ENCODE measurements at places on chromosomes 6 and 20. TPM values are rescaled to one million over a fixed set of nuclear protein-coding genes. Genes with fewer than 3 reads are reported as not detected.

GRCh38 chr6:165081944-165082532, 227.4 kb downstream of the C6orf118 start:
- DNase-seq = no peak

GRCh38 chr6:51028276-51028675, 209.6 kb downstream of the TFAP2B start:
- DNase-seq = no peak

GRCh38 chr6:170529839-170530469, 23.2 kb downstream of the PSMB1 start:
- DNase-seq = peak; percentile 75

GRCh38 chr6:152474354-152474753, 162.8 kb downstream of the SYNE1 start:
- DNase-seq = peak; percentile 27

- DNase-seq = no peak
Measured at GRCh38 chr6:4345543-4345942, 210.2 kb upstream of the ECI2 start.

DNA sequence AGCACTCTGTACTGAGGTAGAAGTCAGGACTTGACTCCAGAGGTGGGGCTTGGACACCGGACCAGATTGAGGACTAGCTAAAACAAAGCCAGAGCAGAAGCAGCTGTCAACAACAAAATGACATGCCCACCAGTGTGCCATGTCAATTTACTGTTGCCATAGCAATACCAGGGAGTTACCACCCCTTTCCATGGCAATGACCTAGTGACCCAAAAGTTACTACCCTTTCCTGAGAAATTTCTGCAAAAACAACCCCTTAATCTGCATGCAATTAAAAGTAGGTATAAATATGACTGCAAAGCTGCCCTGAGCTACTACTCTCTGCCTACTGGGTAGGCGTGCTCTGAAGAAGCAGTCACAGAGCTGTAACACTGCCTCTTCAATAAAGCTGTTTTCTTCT, 21.0 kb downstream of the MAP3K5 start:
- no peak for DNase-seq

DNA sequence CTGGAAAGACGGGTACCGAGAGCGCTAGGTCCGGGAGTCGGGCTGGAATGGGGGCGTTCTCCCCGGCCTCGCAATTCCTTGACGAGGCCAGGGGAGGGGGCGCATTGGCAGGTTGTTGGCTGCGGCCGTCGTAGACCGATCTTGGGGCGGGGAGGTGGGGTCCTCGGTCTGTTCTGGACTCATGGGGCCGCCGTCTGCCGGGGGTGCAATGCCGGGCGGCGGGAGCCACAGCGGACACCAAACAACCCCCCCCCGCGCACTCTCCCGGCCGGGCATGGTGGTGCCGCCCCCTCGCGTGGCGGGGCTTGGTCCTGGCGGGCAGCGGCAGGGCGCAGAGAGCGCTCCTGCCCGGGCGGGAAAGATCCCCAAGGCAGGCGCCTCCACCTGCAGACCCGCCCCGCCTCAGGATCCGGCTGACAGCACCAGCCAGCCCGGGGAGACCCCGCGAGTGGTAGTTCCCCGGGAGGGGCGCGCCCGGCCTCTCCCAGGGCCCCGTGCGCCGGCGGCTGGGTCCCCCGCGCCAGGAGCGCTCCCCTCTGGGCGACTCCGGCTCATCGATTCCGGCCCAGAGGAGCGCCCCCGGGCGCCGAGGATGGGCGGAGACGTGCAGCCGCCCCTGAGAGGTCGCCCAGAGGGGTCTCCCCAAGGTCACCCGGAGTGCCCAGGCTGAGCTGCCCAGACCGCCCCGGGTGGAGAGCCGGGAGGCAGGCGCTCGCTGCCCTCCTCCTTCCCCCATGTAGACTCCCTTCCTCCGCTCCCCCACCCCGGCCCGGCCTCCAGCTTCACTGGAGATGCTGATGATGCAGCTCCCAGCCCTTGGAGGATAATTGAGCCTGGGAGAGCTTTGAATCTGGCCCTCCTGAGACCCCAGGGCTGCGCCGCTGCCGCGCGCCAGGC, 709 bp downstream of the PPP1R16B start:
- DNase-seq = peak; percentile 32

GRCh38 chr6:135251498-135252441, 70.7 kb downstream of the MYB start:
- peak; percentile 8 for DNase-seq

DNA sequence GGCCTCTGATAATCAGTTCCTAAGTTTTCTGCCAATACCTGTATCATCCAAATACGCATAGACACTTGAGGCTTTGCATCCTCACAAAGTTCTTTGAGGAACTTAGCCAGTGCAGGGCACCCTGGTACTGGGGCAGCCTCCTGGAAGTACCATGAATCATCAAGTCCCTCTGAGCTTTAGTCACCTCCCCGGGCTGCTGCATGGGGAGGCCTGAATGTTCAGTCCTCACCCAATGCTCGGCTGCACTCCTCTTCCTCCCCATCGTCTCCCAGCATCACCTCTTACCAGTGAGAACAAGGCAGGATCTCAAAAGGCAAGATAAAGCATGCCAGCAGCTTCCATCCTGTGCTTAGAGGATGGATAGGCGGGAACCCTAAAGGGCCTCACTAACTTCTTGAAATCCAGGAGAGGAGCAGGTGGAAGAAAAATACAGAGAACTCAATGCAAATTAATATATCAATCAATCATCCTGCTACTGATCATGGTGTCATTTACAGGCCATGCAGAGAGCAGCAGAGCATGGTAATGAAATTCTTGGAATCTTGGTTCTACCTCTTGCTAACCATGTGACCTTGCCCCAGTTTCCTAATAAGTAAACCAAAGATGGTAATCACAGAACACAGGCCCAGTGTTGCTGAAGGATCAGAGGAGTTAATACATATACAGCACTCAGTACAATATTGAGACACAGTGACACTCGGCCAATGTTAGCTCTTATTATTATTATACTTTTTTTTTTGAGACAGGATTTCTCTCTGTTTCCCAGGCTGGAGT, 4.7 kb upstream of the CCN6 start:
- DNase-seq = peak; percentile 24

DNA sequence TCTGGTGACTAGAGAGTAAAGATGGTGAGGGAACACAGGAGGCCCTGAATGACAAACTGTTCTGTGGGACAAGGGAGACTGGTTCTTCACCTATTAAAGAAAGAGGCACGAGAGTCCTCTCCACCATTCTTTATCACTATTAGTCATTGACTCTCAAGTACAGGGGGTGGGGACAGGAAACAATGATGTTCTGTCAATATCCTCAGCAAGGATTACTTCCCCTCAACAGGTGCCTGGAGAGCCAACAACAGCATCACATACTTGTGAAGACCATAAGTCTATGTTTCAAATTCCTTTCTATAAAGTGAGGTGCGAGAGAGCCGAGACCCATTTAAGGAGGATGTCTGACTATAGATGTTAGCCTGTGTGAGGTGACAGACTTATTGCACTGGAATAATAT, 72.4 kb upstream of the TBC1D7 start:
- no peak for DNase-seq

DNA sequence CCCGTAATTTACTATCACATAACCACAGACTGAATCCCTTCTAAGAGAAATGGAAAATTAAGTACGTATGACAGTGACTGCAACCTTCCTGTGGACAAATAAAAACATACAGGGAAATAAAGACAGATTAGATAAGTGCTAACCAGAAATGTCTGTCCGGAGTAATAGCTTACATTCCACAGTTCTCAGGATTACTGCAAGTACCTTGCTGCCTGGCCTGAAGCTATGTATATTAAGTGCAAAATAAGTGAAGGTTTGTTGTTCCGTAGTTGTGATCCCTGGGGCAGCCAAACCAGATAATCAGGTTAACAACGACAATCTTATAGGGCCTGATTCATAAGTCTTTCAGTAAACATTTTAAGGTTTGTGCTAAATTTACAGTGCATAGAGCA, 2.8 kb downstream of the NEDD9 start:
- DNase-seq = peak; percentile 34

DNA sequence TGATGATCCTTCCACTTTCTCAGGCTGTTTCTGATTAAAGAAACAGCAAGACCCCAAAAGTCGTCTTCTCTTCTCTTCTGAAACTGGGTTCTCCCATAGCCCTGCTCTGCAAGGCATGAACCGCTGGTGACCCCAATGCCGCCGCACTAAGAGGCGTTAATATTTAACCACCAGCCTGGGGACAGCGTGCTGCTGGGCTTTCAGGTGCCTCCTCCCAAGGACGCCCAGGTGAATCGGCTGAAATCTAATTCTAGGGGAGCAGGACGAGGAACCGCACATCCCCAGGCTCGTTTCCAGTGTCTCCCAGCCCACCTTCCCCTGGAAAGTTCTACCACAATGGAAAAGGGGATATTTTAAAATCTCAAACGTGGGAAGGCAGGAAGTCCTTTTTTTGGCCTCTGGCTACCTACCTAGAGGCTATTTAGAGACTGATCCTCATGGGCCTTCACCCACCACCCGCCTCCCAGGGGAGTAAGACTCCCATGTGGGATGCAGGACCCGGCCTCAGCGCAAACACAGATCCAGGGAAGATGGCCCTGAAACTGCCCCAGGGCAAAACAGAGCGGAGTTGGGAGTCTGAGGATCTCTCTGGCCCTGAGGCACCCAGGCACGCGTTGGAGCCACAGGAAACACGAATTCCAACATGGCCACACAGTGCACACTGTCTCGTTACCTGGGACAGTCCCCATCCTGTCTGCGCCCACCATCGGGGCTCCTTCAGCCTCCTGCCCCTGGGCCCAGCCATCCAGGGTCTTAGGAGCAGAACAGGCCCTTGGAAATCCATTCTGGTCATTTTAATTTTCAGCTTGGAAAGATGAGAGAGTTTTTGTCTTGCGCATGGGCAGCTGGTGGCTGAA, 56.2 kb downstream of the BMP7 start:
- no peak for DNase-seq

DNA sequence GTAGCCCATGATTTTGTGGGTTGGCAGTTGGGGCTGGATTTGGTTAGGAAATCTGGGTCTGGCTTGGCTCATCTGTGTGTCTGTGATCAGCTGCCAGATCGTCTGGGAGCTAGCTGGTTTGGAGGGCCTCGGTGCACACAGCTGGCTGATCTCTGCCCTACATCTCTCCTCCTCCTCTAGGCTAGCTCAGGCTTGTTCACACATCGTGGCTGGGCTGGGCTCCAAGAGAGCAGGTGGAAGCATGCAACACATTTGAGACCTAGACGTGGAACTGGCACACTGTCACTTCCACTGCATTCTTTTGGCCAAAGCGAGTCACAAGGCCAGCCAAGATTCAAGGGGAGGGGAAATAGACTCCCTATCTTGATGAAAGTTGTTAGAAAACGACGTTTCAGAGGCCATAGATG, 15.9 kb downstream of the NDUFAF5 start:
- DNase-seq = peak; percentile 77

- DNase-seq = no peak
Measured at GRCh38 chr6:15036690-15037245, 209.1 kb upstream of the JARID2 start.

DNA sequence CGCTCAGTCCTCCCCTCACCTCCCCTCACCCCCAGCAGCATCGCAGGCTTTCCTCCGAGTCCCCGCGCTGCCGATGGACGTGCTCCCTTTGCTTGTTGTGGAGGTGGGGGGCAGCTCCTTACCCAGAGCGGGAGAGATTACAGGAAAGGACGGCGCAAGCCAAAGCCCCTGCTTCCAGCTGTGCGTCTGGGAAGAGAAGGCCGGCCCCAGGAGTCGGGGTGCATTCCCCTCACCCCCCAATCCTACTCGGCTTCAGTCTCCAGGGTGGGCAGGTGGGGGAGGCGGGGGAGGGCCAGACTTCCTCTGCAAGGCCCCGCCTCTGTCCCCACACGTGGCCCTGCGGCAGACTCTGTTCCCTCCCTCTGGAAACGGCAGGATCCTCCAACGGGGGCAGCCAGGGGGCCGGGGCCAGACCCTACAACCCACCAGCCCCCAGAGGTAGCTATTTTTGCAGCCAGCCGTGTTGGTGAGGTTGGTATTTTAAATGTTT, 43.6 kb downstream of the NTSR1 start:
- DNase-seq = no peak

DNA sequence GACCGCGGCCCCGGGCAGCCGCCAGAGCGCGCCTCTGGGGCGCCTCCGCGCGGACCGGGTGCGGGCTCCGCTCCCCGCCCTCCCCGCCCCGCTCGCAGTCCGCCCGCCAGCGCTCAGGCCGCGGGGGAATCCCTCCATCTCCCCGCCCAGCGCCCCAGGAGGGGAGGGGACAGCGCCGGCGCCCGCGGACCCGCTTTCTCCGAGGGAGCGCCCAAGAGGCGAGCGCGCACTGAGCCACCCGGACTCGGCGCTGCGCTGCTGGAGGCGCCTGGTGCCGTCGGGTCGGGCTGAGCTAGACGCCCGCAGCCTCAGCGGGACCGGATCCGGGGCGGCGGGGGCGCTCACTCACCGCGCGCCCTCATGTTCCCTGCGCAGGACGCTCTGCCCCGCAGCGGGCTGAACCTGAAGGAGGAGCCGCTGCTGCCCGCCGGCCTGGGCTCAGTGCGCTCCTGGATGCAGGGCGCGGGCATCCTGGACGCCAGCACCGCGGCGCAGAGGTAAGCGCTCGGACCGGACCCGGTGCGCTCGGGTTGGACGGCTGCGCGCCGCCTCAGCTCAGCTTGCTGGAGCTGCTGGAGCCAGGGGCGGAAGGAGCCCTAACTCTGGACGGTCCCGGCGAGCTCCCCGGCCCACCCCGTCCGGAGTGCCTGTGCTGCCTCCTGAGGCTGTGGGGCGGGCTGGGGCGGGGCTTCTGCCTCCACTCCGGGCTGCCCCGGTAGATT, 867 bp downstream of the EBF4 start:
- DNase-seq = peak; percentile 20

DNA sequence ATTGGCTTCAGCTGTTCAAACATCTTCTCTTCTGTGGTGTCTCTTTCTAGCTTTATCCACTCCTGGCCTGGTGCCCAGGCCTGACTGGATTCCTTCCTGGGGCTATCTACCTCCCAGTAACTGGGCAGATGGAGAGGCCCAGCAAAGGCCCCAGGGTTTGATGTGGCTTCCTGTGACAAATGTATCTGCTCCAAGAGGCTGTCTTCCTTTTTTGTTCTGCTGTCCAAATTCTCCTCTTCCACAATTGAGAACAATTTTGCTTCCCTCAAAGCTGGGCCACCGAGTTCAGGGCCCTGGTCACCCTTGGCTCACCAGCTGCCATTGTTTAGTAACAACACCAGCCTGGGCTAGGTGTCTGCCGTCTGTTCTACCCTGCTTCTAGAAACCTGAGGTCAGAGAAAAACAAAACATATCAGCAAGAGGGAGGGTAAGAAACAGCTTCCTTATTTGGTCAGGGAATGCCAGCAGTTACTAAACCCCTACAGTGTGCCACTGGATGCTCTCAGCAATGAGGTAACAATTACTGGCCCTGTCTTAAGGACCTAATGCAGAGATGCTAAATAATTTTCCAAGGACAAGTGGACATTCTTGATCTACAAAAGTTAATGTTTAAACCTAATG, 3.9 kb downstream of the ZFP57 start:
- peak; percentile 54 for DNase-seq

GRCh38 chr6:4153514-4153985, 18.2 kb upstream of the ECI2 start:
- no peak for DNase-seq

BPI gene
- total RNA-seq = not detected

PTCRA gene
- not detected for total RNA-seq

IMPG1 gene
- not detected for total RNA-seq

RAB32 gene
- total RNA-seq = 74.3 TPM

IL22RA2 gene
- total RNA-seq = not detected

DBNDD2 gene
- total RNA-seq = 5.0 TPM

PAK5 gene
- total RNA-seq = not detected

CDH4 gene
- total RNA-seq = under 0.01 TPM

MAP7 gene
- 0.44 TPM for total RNA-seq
